ENCODE measurements at places on chromosomes 2 and 18.

GRCh38 chr18:71136487-71136886 lies 847.6 kb downstream of the SOCS6 start:
- DNase-seq = no peak

GRCh38 chr2:198662905-198663304 lies 794.8 kb downstream of the SATB2 start:
- DNase-seq = no peak

- DNase-seq = no peak
Measured at GRCh38 chr2:99607454-99607853, 117.6 kb upstream of the REV1 start.

DNA sequence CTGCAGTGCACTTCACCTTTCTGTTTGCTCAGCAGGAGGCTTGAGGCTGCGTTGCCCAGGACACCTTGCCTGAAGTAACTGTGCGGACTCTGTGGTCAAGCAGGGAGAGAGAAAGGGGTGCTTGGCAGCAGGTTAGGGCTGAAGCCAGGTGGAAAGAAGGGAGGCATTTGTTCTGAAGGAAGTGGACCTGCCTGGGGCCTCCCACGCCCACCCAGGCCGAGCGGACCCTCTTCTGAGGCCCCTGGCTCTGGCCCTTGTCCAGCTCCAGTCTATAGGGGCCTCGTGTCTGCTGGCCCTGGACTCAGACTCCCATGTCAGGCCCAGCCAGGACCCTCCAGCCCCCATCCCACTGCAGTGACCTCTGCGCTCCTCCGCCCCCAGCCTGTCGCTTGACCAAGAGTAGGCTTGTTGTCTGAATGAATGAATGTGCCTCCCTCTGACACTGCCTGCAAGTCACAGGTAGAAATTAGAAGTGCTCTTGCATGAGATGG lies 2.5 kb downstream of the SNED1 start:
- no peak for DNase-seq

DNA sequence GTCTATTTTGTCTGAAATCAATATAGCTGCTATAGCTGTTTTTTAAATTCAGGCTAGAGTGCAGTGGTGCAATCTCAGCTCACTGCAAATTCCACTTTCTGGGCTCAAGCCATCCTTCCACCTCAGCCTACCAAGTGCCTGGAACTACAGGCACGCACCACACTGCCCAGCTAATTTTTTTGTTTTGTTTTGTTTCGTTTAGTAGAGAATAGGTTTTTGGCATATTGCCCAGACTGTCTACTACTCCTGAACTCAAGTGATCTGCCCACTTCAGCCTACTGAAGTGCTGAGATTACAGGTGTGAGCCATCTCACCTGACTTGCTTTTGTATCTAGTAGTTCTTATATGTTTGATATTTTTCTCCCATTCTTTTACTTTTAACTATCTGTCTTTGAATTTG lies 259.7 kb downstream of the CDH19 start:
- DNase-seq = no peak

GRCh38 chr2:224031358-224031970 lies 7.6 kb downstream of the SERPINE2 start:
- no peak for DNase-seq

- DNase-seq = no peak
Measured at GRCh38 chr18:48222118-48222517, 187.1 kb downstream of the ZBTB7C start.

DNA sequence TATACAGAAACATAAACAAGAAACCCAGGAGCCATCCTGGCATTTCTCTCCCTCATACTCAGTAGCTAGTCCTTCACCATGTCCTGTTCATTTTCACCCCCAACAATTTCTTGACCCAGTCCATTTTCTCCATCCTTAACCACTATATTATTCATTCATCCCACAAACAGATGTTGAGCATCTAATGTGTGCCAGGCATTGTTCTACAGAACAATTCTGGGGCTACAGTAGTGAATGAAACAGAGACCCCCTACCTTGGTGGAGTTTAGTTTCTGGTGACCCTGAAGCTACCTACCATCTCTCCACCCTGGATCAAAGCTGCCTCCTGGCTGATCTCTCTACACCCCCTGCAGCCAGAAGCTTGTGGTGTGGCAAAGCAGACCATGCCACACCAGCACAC lies 27.5 kb upstream of the BZW1 start:
- DNase-seq = no peak

DNA sequence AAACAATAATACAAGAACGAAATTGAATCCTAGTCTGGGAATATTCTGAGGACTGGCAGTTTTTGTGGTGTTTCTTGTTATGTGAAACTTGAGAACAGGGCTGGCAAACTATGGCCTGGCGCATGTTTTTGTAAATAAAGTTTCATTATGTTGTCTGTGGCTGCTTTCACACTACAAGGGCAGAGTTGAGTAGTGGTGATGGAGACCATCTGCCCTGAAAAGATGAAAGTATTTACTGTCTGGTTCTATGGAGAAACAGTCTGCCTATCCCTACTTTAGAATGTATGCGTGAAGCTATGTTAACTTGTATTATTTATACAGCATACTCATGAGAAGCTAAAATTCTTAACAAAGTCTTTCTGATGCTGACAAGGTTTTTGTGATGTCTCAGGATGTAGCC lies 351.9 kb downstream of the LRRTM1 start:
- DNase-seq = no peak

- no peak for DNase-seq
Measured at GRCh38 chr2:145854039-145854755, 1334.3 kb upstream of the ZEB2 start.

- no peak for DNase-seq
Measured at GRCh38 chr18:58495634-58496033, 133.3 kb downstream of the ALPK2 start.

- DNase-seq = no peak
Measured at GRCh38 chr2:54871457-54872107, 148.1 kb downstream of the EML6 start.

GRCh38 chr2:188293601-188294351 lies 2.1 kb downstream of the GULP1 start:
- peak; percentile 62 for DNase-seq

DNA sequence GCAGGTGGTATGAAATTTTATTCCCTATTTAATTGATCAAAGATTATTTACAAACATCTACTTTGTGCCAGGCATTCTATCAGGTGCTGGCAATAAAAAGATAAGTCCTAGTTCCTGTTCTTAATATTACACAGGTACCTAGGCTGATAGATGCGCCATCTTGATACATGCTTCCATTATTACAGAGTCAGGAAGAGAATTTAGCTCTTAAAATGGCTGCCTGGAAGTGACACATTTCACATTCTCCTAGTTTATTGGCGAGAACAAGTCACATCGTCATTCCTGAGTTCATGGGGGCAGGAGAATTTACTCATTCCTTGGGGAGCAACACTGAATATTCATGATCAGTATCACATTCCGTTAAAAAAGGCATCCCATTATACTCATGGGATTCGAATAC lies 1.1 kb upstream of the DARS1 start:
- DNase-seq = no peak

DNA sequence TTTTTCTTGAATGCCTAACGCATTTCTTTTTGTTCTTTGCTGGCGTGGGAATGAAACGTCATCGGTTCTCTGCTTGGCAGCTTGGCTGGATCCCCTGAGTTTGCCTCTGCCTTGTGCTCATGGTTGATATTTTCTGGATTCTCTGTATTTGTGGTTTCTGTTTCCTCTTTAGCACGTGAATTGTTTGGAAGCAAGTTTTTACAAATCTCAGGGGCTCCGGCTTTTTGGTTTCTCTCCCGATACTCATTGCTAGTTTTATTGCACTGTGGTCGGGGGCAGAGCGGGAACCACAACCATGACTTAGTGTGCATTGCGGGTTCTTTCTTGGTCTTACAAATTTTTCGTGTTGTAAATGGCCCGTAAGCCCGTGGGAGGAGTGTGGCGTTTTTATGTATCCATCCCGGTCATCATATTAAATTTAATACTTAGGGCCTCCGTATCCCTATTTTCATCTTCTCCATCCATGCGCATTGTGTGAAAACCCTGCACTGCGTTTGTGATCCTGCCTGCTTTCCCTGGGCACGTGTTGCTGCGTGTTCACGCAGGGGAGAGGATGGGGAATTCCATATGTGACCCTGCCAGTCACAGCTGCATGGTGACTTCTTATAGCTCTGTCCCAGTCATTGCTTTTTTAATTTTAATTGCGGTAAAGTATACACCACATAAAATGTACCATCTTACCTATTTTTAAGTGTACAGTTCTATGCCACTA lies 9.4 kb downstream of the RAMP1 start:
- DNase-seq = no peak

DNA sequence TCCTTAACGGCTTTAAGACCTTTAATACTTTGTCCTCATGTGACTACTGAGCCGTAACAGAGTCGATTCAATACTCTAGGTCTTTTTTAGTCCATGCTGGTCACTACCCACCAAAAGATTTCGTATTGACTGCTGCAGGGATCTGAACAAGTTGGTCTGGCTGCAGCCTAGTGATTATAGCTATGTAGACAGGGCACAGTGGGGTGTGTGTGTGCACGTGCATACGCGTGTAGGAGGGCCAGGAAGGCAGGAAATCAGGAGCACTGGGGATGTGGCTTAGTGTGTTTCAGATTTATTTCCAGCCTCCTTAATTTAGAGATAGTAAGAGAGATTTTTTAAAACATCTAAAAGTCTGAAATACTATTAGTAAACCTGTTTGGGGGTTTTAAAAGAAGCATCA lies 161.4 kb downstream of the MYO3B start:
- no peak for DNase-seq

GRCh38 chr2:26493566-26493965 lies 15.6 kb upstream of the OTOF start:
- DNase-seq = no peak

DNA sequence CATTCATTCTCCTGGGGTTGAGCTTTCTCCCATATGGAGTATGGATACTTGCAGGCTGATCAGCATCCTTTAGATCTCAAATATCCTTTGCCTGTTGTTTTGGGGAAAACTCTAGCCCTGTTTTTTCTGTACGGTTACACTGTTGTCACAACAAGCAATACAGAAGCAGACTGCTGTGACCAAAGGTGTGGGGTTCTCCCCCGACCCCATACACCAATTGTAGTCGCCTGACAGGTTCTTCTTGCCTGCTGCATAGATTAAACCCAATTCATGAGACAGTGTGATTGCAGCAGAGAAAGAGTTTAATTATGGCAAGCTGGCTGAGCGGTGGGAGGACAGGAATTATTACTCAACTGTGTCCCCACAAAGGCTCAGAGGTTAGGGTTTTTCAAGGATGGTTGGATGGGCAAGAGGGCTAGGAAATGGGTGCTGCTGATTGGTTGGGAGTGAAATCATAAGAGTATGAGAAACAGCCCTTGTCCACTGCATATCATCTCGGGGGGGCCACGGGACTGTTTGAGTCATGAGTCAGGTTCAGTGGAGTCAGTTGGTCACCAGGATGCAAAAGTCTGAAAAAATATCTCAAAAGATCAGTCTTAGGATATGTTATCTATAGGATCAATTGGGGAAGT lies 40.6 kb downstream of the ITGB1BP1 start:
- no peak for DNase-seq

Measured in amygdala (tissue), 56 donors.